ENCODE measurements at places on chromosomes 1 and 21. TPM values are rescaled to one million over a fixed set of nuclear protein-coding genes. Genes with fewer than 3 reads are reported as not detected.

IGSF9 gene
- total RNA-seq = under 0.01 TPM

FAM72C gene
- total RNA-seq = 0.24 TPM

AMPD1 gene
- total RNA-seq = not detected

DMRTA2 gene
- not detected for total RNA-seq

PDZK1IP1 gene
- total RNA-seq = not detected

SLC9C2 gene
- total RNA-seq = not detected

VASH2 gene
- not detected for total RNA-seq

TNNT2 gene
- not detected for total RNA-seq

MRPL20 gene
- total RNA-seq = 54.9 TPM

DNM3 gene
- 11.0 TPM for total RNA-seq

NBPF6 gene
- total RNA-seq = not detected

FAM163A gene
- not detected for total RNA-seq

OR10Z1 gene
- not detected for total RNA-seq

ILDR2 gene
- total RNA-seq = not detected

RIMS3 gene
- 0.36 TPM for total RNA-seq

GUCA2A gene
- not detected for total RNA-seq

OR2T4 gene
- total RNA-seq = not detected

CASQ2 gene
- not detected for total RNA-seq

SPRR3 gene
- total RNA-seq = not detected

GJB3 gene
- 0.12 TPM for total RNA-seq

TMPRSS15 gene
- total RNA-seq = not detected

GJA8 gene
- total RNA-seq = not detected

PLA2G4A gene
- 7.0 TPM for total RNA-seq

C1orf52 gene
- 12.4 TPM for total RNA-seq

TRNP1 gene
- 45.1 TPM for total RNA-seq

ARHGAP30 gene
- total RNA-seq = not detected

GSTM5 gene
- 6.0 TPM for total RNA-seq

NUP210L gene
- total RNA-seq = 0.16 TPM

LCE6A gene
- total RNA-seq = not detected

B3GALT2 gene
- total RNA-seq = 8.3 TPM

COL16A1 gene
- 317 TPM for total RNA-seq

C8A gene
- total RNA-seq = not detected

C1orf226 gene
- 0.49 TPM for total RNA-seq

KIF14 gene
- 1.7 TPM for total RNA-seq

S100A9 gene
- total RNA-seq = not detected

SH2D1B gene
- not detected for total RNA-seq

CFHR2 gene
- total RNA-seq = not detected

TMCC2 gene
- 3.5 TPM for total RNA-seq

SPRR2A gene
- total RNA-seq = not detected

E2F2 gene
- 0.24 TPM for total RNA-seq

All from hair follicle dermal papilla cell (primary cell).